Occipital lobe (tissue), 3 donors: ENCODE measurements at places on chromosomes 1 and 21. TPM values are rescaled to one million over a fixed set of nuclear protein-coding genes. Genes with fewer than 3 reads are reported as not detected.

LAMC2 gene
- 0.16 TPM for total RNA-seq

DNA sequence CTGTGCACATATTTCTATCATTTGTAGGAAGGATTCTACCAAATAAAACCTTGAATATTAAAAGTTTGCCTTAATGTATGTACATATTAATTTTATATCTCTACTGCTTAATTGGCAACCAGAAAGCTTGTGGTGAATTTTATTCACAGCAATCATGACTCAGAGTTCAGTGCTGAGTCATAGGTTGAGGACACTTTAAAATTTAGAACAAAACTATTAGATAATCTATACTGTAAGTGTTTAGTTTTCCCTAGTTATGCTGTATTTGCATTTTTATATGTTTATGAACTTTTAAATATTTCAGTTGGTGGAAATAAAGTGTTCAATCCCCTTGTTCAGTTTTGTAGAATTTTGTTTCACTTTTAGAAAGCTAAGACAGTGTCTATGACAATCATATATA is 841.5 kb downstream of the KCNT2 start:
- no peak for DNase-seq

DNA sequence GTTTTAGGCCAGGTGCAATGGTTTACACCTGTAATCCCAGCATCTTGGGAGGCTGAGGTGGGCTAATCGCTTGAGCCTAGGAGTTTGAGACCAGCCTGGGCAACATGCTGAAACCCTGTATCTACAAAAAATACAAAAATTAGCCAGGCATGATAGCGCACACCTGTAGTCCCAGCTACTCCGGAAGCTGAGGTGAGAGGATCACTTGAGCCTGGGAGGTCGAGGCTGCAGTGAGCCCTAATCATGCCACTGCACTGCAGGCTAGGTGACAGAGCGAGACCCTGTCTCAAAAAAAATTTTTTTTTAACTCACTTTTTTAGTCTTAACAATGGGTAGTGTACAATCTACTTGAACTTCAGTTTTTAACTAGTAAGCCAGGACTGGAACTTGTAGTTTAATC is 137.5 kb downstream of the HS2ST1 start:
- no peak for DNase-seq

DNA sequence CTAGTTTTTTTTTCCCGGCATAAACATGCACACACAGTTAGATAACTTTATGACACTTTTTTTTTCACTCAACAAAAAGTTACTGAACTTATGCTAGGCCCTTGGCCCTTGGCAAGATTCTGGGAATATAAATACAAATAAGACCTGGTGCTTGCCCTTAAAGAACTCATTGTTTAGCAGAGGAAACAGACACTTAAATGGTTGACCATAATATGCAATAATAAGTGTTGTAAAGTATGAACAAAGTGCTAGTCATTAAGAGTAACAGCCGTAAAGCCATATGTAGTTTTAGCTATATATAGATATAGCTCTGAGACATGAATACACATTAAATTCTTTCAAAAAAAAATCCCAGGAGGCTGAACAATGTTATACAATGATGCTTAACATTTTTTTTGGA is 198.3 kb downstream of the CYYR1 start:
- no peak for DNase-seq

GRCh38 chr21:31938330-31939301 is 65.8 kb downstream of the HUNK start:
- no peak for DNase-seq

DNA sequence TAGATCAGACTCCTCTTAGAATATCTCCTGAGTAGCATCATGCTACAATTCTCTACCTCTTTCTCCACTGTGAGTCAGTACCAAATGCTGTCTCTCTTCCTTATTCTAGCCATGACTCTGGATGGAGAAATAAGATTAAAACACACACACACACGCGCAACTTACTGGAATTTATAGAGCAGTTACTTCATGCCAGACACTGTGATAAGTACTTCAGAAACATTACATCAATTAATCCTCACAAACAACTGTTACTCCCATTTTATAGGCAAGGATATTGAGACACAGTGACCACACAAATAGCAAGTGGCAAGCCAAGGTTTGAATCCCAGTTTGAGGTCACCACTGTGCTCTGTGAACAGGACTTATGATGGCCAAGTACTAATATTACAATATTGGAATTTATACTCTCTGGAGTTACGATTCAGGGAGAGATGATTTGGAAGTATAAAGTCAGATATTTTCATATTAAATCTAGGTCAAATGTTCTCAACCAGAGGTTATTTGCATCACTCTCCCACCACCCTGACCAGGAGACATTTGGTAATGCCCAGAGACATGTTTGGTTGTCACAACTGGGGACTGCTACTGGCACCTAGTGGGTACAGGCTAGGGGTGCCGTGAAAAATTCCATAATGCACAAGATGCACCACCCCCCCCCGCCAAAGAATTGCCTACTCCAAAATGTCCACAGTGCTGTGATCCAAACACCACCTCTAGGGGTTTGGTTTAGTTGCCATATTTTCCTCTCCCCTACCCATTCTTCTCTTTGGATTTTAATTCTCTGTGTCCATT is 221.6 kb downstream of the LTN1 start:
- DNase-seq, result no peak

GRCh38 chr1:10958614-10959013 is 53.8 kb upstream of the TARDBP start:
- DNase-seq, result no peak

- DNase-seq, result no peak
These were observed 62.9 kb downstream of the TBX19 start for GRCh38 chr1:168343566-168343965.

- no peak for DNase-seq
These were observed 1.1 kb upstream of the TMEM9 start for GRCh38 chr1:201155354-201155753.

GRCh38 chr1:199794105-199794863 is 233.2 kb upstream of the NR5A2 start:
- no peak for DNase-seq

DNA sequence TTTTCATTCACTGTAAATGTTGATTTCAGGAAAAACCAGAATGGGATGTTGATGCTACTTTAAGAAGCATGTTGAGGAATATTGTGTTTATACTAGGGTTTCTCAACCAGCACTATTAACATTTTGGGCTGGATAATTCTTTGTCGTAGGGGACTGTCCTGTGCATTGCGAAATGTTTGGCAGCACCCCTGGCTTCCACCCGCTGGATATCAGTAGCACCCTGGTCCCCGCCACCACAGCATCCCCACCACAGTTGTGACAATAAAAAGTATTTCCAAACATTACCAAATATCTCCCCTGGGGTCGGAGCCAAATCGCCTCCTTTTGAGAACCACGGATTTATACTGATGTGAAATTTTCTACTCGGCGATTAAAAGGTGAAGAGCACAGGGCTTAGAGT is 41.9 kb downstream of the BTG3 start:
- DNase-seq, result no peak

MYOC gene
- total RNA-seq, result not detected

- DNase-seq, result no peak
These were observed 72.9 kb downstream of the IVNS1ABP start for GRCh38 chr1:185244015-185244747.

KLHDC7A gene
- total RNA-seq, result 0.16 TPM

PLA2G2C gene
- total RNA-seq, result not detected

WDR64 gene
- not detected for total RNA-seq

- DNase-seq, result no peak
These were observed 22.9 kb upstream of the DIP2A start for GRCh38 chr21:46435786-46436227.

TMEM52 gene
- 1.1 TPM for total RNA-seq

MIXL1 gene
- not detected for total RNA-seq
